Glomerular endothelial cell (primary cell): ENCODE measurements at places on chromosomes 12 and 14.

DNA sequence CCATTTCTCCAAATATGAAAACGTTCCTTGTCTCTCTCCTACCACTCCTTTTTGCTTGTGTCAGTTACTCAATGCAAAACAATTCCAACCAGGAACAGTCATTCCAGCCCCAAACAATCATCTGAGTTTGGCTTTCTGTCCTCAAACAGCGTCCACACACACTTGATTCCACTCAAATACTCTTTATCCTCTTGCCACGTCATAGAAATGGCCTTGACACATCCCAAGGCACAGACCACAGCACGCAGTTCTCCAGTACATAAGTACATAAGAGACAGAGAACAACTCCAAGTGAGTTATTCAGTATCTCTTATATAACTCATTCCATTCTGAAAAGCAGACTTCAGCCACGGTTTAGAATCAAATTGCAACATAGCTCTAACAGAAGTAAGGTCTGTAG, 299.2 kb downstream of the RPS29 start:
- no peak for DNase-seq

GRCh38 chr12:71194657-71195056, 36.9 kb upstream of the TSPAN8 start:
- no peak for DNase-seq

DNA sequence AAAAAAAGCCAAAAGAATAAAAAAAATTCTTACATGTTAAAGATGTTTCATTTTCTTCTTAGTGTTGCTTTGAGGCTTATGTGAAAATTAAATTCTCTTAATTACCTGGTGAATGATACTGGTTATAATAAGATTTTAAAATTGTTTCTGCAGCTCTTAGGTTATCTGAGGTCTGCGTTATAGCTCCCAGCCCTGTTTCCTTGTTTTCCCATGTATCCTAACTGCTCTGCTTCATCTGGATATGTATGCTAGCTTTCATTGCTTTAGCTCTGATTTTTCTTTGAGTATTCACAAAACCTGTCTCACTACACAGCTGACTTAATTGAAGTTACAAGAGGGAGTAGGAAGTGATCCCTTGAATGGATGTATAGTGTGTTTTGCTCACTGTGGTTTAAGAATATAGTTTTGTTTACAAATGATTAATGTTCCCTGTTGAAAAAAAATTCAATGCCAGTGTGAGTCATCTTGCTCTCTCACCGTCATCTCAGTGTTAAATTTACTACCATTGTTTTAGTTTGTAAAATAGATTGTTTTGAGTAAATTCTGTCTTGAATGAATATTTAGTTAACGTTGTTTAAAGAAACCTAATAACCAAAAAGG, 26.8 kb downstream of the CPSF6 start:
- DNase-seq: peak; percentile 42

DNA sequence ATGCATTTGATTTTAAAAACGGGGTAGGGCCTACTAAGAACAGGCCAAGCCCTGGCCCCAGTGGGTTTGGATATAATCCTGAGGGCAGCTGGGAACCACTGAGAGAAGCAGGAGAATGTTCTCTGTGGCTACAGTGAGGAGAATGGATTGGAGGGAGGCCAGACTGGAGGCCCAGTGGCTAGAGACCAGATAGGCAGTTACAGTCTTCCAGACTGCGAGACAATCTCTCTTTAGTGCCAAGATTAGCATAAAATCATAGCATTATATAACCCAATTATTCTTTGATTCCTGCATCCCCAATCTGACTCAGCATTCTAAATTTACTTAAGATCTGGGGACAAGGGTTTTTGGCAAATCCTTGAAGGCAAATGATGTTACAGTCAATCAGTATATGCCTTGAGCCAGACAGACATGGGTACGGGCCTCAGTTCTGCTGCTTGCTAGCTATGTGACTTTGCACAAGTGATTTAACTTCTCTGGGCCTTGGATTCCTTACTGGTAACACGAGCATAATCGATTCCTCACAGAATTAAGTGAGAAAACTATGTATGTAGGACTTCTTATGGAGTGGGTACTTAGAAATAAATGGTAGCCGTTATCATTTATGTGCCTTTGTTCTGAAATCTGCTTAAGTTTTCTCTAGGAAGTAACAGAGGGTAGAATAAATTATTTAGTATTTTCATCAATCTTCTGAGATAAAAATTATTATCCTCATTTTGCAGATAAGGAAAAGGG, 18.3 kb downstream of the NINJ2 start:
- DNase-seq: no peak

- no peak for DNase-seq
Observed at GRCh38 chr12:113537046-113537750, 65.5 kb upstream of the LHX5 start.
